Activated T-cell treated with anti-CD3 and anti-CD28 coated beads, Interleukin-2, amount 50 U/mL, for 4 hours (primary cell): ENCODE measurements at places on chromosomes 16 and 17. TPM values are rescaled to one million over a fixed set of nuclear protein-coding genes. Genes with fewer than 3 reads are reported as not detected.

The NGFR gene
- total RNA-seq, result 0.49 TPM

The TBC1D3B gene
- total RNA-seq, result 4.0 TPM

The KRT40 gene
- total RNA-seq, result not detected

The ZG16 gene
- 0.05 TPM for total RNA-seq

The E2F4 gene
- 198 TPM for total RNA-seq

The RNF157 gene
- 13.3 TPM for total RNA-seq

The MYL4 gene
- not detected for total RNA-seq

The EIF1 gene
- 1,742 TPM for total RNA-seq

The ANKFN1 gene
- not detected for total RNA-seq

The PYDC1 gene
- total RNA-seq, result not detected

The SHCBP1 gene
- total RNA-seq, result 8.6 TPM
